ENCODE measurements at places on chromosomes 11 and 22.

DNA sequence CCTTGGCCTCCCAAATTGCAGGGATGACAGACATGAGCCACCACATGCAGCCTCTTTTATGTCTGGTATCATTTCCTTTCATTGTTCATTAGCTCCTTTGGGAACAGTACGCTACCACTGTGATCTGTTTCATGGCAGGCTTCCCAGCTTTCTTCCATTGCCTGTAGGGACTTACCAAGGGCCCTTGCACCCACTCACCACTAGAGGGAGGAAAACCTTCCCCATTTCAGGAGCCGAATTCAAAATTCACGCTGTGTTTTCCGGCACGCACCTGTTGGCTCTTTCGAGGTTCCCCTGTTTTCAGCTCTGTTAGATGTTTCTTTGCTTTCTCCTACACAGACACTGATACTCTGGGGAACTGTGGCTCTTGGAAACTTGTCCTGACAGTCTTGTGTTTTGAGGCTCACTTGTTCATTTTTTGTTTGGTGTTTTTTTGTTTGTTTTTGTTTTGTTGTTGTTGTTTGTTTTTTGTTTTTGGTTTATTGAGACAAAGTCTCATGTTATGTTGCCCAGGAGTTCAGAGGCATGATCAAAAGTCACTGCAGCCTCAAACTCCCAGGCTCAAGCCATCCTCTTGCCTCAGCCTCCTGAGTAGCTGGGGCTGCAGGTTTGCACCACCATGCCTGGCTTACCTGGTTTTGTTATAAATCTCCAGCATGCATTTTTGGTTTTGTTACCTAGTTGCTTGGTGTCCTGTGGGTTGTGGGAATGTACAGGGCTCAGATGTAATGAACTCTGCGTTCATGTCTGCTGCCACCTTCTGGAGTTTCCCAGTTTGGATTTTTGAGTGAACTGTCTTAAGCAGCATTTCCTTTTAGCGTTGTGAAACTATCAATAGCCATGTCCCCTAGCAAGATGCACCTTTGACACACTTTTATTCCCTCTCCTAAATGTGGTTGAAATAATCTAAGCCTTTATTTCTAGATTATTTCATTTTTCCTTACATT, 2.3 kb downstream of the KRTAP5-11 start:
- peak; percentile 72 for DNase-seq

GRCh38 chr11:91243630-91244029, 981.0 kb upstream of the FAT3 start:
- DNase-seq, result no peak

DNA sequence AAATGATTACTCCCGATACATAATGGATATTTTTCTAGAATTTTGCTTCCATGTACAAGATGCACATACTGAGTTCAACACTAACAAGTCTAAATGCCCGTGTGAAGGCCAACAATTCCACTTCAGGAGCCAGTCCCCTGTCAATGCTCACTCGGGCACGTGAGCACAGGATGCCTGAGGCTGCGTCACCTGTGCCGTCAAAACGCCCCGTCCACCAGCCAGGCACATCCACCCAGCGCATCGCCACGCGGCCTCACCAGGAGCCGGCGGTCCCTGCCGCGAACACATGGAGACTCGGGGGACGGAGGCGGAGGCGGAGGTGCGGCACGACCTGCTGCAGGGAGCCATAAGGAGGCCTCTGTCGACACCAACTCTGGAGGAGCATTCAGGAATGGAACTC, 9.8 kb downstream of the TOLLIP start:
- no peak for DNase-seq

- no peak for DNase-seq
Measured at GRCh38 chr11:110174645-110175310, 81.6 kb downstream of the ZC3H12C start.

GRCh38 chr22:27075891-27076290, 418.5 kb downstream of the MIAT start:
- DNase-seq, result no peak

- no peak for DNase-seq
Measured at GRCh38 chr11:103792981-103793468, 243.4 kb upstream of the DDI1 start.

GRCh38 chr11:92707665-92708064, 261.8 kb upstream of the MTNR1B start:
- DNase-seq, result no peak

GRCh38 chr22:26502688-26503561, 9.3 kb downstream of the TFIP11 start:
- DNase-seq, result peak; percentile 91

DNA sequence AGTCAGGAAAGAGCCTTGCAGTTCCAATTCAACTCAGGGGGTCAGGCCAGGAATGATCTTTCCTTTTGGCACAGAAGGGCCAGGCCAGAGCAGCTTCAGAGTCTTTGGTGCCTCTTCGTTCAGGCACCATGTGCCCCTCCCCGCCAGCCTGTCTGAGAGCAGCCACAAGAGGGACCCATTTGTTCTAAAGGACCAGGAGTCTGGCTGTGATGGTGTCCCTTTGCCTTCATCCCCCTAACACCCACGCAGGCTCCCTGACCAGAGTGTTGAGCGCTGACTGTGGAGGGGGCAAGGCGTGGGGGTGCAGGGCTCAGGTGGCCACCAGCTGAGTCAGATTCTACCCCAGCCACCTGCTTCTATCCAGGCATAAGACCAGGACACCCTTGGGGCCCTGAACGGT, 156.4 kb downstream of the TTC17 start:
- DNase-seq, result no peak

DNA sequence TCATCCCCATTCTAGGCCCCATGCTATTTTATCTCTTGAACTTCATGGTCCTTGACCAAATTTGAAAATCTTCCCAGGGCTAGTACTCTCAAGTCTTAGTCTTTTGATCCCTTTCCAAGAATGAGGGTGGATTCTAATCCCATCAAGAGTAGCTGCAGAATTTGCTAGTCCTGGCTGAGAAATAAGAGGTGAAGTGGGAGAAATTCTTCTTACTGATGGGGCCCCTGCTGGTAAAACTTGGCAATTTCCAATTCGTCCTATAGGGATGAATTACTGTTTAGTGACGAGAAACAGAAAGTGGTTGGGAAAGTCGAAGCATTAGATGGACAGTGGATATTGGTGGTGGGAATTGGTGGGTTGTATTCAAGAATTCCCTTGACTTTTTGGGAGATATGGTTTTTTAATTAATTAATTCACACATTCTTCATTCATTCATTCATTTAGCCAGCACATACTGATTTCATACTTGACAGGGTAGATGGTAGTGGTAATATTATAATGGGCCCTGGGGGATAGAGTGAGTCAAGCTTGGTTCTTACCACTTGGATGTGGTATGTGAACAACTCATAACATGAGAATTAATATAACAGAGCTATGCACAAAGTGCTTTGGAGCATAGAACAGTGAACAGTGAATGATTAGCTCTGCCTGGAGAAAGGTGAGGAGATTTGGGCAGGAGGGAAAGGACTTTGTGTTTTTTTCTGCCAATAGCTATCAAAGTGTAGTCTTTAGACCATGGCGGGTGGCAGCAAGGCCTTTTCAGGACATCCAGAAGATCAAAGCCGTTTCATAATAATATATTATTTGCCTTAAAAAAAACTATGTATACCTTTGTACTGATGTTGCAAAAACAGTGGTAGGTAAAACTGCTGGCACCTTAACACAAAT, 103.8 kb downstream of the STIM1 start:
- DNase-seq, result no peak

DNA sequence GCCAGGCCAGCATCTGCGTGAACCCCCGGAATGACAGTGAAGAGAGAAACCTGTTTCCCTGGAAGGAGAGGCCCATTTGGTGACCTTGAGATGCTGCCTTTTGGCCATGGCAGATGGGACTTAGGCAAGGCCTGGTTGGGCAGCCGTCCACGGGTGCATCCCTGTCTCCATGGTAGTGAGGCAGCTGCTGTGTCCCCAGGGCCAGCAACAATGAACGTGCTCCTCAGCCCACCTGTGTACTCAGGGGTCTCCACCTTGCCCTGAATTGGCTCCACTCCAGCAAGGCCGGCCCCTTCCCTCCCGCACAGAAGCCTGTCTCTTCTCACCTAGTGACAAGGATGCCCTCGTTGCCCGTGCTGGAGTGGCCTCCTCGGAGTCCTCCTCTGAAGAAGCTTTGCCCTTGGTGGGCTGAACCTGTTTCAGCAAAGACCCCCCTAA, 441.1 kb downstream of the TBC1D22A start:
- DNase-seq, result no peak

DNA sequence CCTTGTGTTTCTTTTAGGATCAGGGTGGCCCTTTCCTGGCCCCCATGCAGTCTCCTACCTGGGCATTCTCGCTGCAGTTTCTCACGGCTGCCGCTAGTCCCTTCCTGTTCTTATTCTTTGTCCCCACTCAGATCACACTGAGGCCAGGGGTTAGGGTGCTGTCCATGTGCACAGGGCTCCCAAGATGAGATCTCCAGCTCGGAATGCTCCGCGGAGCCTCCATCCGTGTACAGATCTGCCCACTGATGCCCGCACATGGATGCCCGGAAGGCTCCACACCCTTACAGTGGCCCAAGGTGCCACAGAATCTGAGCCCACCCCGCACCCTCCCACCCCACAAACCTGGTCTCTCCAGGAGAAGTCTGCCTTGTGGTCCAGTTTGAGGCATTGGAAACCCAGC, 457.3 kb downstream of the TBC1D22A start:
- no peak for DNase-seq

DNA sequence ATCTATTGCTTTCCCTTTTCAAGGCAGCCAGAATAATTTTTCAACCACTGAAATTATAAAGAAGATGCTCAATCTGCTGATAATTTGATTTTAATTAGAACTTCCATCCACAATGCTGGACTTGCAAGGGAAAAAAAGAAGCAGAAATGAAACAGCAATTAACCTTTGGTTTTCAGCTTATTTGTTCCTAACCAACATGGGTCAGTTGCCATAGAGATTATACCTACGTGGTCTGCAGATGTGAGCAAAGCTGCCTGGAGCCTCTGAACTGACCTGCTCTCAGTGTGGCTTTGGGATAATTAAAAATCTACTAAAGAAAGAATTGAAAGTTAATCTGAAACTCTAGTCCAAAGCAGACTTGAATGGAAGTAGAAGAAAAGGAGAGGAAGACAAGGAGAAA, 195.7 kb upstream of the API5 start:
- DNase-seq, result no peak

DNA sequence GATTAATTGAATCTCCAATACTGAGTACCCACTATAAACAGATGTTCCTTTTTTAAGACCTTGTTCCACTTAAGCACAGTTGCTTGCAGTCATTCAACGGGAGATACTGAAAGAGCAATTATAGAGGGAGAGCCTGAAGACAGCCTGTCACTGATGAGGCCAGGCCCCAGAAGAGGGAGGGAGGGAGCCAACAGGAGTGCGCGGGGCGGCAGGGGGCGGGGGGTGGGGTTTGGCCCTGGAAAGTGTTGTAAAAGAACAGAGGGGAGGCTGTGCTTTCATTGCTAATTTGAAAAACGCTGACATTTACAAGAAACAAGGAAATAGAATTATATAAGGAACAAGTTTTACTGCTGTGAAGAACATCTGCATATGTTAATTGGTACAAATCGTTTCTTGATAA, 53.1 kb downstream of the MAP6 start:
- DNase-seq, result no peak

DNA sequence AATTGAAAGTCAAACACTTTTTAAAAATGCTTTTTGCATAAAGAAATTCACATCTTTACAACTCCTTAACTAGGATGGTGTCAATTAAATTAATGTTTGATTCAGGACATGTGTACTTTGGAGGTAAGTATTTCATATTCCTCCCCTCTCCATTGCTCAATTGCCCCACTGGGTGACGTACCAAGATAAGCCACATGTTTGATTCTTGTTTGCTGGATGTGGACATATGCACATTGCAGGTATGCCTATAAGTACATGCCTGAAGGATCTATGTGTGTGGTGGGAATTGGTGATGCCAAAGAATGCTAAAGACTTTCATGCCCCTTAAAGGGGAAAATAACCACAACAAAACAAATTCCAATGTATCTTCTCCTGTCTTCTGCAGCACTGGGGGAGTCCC, 5.8 kb downstream of the CD44 start:
- DNase-seq, result no peak

GRCh38 chr11:96206955-96207354, 136.0 kb downstream of the MAML2 start:
- DNase-seq, result no peak

DNA sequence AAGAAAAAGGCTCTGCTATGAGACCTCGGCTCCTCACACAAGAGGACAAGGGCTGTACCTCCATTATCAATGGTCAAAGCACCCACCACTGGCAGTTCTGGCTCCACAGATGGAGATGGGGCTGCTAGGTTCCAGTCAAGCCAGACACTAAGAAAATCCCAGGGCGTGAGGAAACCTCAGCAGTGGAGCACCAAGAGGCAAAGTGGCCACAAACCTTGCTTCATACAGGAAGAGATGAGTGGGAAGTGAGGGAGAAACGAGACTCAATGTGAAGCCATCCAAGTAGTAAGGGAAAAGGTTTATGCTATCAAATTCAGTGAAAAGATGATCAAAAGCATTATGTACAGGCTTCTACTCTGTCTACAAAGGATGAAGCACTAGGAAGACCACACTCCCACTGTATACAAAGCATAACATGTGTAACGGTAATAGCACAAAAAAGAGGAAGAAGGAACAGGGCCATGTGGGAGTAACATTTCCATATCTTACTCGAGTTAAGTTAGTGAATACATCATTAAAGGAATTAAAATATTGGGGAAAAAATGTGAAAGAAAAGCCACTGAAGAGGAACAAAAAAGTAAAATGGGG, 27.0 kb downstream of the POLDIP3 start:
- no peak for DNase-seq

DNA sequence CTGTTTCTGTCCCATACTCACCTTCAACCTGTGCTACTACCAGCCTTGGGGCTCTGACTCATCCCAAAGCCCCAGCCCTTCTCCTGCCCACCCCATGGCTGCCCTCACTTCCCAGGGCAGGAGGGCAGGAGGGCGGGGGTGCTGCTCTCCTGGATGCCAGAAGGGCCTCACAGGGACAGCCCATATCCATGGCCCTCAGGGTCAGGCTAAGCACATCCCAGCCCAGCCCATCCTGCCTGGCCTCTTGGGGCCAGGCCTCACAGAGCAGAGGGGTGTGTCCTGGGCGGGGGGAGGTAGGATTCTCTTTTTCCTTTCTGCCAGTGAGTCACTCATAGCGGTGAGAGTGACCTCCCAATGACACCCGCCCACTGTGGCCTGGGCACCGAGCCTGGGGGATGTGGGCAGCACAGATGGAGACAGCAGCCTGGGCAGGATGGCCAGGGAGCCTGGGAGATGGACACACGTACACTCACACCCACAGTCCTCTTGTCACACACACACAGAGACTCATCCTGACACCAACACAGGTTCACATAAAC, 2.4 kb downstream of the LTBP3 start:
- no peak for DNase-seq

GRCh38 chr11:109680127-109680526, 258.1 kb downstream of the C11orf87 start:
- DNase-seq, result no peak

- no peak for DNase-seq
Measured at GRCh38 chr22:33139937-33140336, 81.8 kb upstream of the SYN3 start.

- no peak for DNase-seq
Measured at GRCh38 chr11:45816614-45817013, 11.7 kb downstream of the SLC35C1 start.

GRCh38 chr22:43921370-43921769, 2.2 kb upstream of the PNPLA3 start:
- no peak for DNase-seq

GRCh38 chr11:123578778-123579481, 75.5 kb downstream of the SCN3B start:
- no peak for DNase-seq

Data from activated CD4-positive, alpha-beta T cell treated with anti-CD3 and anti-CD28 coated beads, Interleukin-2, amount 10 ng/mL, durations not matched to agents 24 days and 14 days (primary cell).